ENCODE measurements at places on chromosomes 3 and 15. TPM values are rescaled to one million over a fixed set of nuclear protein-coding genes. Genes with fewer than 3 reads are reported as not detected.

LHFPL4 gene
- 13.5 TPM for total RNA-seq

AQP9 gene
- 0.46 TPM for total RNA-seq

ASB14 gene
- 1.9 TPM for total RNA-seq

SECISBP2L gene
- 35.0 TPM for total RNA-seq

WDR93 gene
- 2.6 TPM for total RNA-seq

GRCh38 chr3:43690400-43691119 is at the start of gene ABHD5:
Gene ABHD5 (plus strand): TSS chr3:43690938. CDS start chr3:43690993, 55 bp downstream.
- peak; percentile 86 for ATAC-seq

- no peak for ATAC-seq
Observed at GRCh38 chr3:33426068-33426467, 14.1 kb downstream of the UBP1 start.

DNA sequence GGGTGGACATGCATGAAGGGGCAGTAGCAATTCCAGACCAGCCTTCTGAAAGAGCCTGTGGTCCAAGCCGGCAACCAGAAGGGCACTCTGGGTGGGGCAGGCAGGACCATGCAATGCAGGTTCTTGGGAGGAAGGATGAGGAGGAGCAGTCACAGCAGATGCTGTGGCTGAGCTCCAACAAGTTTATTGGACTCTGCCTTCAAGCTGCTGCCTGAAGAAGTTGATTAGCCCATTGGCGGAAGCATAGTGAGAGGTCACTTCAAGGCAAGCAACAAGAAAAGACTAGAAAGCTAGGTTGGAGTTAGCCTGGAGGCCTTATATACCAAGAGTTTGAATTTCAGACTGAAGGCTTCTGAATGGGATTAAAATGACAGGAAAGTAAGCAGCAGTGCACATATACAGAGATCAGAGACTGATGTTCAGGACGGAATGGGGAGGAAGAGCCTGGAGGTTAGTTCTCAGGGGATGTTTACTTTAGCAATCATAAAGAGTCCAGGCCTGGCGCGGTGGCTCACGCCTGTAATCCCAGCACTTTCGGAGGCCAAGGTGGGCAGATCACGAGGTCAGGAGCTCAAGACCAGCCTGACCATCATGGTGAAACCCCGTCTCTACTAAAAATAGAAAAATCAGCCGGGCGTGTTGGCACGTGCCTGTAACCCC is 39.9 kb downstream of the SFMBT1 start:
- no peak for ATAC-seq

DNA sequence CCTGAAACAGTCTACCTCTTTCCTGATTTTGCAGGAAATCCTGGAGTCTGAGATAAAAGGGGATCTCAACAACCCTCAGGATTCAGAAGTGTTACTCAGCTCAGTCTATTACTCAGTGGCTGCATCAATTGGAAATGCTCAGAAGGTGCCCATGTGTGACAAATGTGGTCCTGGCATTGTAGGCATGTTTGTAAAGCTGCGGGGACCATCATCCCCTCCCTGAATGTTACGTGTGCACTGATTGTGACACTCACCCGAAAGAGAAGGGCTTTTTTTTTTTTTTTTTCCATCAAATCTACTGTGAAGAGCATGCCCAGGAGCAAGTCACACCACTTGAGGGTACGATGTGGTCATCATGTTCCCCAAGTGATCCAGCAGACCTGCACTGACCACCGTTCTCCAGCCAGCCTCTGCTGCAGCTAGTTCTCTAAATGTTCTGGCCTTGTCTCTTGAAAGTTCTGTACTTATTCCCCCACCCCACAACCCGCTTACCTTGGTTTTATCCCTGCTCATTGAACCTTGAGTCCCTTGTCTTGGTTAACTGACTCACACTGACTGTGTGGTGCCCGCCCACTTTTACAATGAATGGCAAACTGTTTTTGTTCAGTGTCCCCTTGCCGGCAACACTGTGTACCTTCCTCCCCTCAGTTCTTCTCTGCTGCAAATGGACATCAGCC is 19.8 kb downstream of the ST3GAL6 start:
- ATAC-seq, result peak; percentile 36

DNA sequence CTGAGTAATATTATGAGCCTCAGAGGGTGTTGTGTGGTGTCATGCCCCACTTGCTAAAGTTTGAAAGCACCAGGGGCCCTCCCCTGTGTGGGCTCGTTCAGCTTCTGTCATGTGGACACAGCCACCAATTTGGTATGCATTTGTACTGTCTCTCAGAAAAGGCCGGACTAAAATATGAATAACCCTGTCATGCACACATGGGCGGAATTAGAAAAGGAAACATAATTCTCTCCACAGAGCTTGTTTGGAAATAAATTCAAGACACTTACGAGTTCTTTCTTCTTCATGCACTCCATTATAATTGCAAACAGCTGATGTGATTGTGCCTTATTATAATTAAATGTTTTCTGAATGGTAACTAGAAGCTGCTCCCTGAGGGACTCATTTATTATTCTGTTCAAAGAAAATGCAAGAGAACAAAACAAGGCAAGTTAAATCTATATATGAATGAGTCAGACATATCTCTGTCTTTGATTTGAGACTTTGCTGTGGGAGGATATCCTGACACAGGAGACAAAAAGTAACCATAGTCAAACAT is 39.1 kb downstream of the TRPM1 start:
- peak; percentile 93 for ATAC-seq

- no peak for ATAC-seq
Observed at GRCh38 chr3:122927726-122928125, 99.8 kb downstream of the SEMA5B start.

- peak; percentile 98 for ATAC-seq
Observed at GRCh38 chr3:37279236-37279635, 104.9 kb upstream of the LRRFIP2 start.

DNA sequence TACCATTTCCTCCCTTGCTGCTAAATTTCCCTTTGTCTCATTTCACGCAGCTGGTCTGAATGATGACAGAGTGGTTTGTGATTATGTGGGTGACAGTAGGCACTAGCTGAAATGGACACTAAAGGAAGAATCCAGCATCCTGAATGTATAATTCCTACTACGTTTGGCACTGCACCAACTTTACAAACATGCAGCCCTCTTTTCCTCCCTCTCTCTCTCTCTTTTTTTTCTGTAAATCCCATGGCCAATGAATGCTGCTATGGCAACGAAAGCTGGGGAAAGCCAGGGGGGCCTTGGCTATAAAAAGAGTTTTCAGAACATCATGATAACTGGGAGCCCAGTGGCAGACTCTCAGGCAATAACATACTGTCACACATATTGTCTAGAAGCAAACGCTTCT is 367.2 kb upstream of the AGTR1 start:
- peak; percentile 51 for ATAC-seq

DNA sequence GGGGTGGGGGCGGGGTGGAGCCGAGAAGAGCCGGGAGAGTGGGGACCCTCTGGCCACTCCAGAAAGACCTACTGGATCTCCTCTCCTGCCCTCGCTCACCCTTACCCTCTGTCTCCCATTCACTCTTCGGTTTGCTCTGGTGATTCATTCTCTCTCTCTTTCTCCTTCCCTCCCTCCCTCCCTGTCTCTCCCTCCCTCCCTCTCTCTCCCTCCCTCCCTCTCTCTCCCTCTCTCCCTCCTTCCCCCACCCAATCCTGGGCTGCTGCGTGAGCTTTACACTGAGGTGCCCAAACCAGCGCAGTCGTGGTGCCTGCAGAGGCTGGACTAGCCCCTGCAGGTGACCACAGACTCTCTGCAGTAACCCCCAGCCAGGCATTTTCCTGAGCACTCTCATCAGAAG is 32.2 kb upstream of the ADAMTS17 start:
- ATAC-seq, result no peak

DNA sequence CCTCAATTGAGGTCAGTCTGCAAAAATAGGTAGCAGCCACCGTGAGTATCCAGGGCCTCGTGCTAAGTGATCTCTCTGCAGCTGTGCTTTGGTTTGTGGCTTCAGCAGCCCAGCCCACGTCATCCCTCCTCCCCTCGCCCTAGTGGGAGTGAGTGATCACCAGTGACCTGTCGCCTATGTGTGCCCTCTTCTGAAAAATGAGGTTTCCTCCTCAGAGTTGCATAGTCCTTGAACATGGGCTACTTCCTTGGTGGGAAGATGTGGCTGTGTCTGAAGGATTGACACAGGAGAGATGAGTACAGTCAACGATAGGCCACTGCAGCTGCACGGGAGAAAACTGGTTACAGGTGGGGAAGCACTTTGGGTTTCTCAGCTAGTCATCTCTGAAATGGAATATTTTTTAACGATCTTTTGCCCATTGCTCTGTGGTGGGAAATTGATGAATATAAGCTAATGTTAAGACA is 144.8 kb upstream of the BHLHE40 start:
- ATAC-seq, result no peak

DNA sequence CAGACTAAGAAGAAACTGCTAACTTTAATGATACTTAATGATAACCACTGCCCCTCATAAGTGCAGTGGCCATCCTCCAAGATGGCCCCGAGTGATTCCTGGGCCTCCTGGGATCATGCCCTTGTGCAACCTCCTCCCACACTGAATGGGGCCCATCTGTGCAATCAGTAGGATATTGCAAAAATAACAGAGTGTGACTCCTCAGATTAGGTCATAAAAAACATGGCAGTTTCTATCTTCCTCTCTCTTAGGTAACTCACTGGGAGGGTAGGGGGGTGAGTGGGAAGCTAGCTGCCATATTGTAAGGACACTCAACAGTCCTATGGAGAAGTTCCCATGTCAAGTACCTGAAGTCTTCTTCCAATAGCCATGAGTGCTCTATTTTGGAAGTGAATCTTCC is 173.0 kb downstream of the SHQ1 start:
- ATAC-seq, result no peak

GRCh38 chr3:155313300-155313699 is 19.8 kb upstream of the STRIT1 start:
- no peak for ATAC-seq

DNA sequence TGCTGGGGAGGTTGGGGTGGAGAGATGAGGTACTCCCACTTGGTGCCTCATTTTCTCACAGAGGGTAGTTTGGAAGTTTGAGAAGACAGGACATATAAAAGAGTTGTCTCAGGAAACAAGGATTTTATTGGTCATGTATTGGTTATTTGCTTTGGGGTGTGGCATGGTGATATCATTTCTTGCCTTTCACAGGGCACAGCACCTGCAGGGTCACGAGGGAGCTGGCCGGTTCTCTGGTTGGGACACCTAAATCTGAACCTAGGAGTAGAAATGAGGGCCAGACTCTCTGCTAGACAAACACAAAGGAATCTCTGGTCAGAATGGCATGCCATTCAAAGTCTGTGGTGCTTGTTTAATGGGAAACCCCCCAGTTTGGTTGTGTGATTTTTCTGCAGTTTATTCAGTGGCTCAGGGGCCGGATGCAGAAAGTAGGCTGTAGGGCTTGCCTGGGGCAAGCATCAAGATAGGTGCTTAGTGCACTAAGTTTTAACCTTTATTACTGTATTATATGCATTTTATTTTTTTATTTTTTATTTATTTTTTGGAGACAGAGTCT is 237.7 kb upstream of the EIF1B start:
- ATAC-seq, result no peak
